ENCODE measurements at places on chromosomes 2 and 18.

DNA sequence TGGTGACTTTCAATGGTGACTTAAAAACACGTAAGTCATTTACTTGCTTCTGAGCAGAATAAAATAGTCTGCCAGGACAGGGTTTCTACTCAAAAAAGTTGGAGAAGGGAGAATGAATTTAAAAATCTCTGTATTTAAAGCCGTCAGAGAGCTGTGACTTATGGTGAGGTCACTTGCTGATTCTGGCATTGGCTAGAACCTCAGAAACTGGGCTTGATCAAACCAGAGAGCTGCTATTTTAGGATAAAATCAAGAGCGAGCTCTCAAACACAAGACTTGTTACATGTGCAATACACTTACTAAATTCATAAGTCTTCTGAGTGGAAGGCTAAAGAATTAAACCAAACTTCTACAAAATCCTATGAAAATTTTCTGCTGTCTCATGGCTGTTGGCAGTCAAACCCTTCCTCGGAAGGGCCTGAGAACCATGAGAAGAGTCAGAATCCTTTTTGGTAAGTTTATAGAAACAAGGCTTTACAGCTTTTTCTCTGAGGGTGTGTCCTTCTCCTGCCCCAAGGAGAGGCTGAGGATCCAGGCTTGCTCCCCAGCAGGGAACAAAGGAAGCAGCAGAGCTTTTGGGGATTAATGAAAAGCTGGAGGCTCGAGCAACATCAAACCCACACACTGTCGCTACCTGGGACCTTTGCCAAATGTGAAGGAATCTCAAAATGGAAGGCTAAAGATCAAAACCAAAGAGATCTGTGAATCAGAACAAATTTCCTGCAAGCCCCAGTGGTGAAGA lies 816.4 kb downstream of the SOCS6 start:
- DNase-seq: no peak

DNA sequence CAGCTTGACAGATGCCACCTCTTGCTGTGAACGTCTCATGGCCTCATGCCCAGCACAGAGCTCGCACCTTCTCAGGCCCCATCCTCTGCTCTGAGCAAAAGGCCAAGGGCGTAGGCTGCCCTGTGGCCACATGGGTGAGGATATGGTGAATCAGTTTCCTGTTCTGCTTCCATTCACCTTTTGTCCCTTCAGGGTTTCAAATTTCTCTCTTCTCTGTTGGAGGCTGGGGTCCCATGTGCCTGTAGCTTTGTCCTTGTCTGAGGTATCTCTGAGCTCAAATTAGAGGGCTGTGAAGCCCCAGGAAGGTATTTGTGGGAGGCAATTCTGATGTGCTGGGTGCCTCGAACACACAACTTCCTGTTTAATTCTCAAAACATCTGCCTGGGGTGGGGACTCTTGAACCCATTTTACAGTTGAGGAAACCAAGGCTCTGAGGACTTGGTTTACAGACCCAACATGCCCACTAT lies 29.0 kb downstream of the ZAP70 start:
- DNase-seq: no peak

- no peak for DNase-seq
These were observed 123.9 kb downstream of the ZFP36L2 start for GRCh38 chr2:43102366-43103092.

- no peak for DNase-seq
These were observed 67.5 kb upstream of the RGPD5 start for GRCh38 chr2:109726379-109727270.

DNA sequence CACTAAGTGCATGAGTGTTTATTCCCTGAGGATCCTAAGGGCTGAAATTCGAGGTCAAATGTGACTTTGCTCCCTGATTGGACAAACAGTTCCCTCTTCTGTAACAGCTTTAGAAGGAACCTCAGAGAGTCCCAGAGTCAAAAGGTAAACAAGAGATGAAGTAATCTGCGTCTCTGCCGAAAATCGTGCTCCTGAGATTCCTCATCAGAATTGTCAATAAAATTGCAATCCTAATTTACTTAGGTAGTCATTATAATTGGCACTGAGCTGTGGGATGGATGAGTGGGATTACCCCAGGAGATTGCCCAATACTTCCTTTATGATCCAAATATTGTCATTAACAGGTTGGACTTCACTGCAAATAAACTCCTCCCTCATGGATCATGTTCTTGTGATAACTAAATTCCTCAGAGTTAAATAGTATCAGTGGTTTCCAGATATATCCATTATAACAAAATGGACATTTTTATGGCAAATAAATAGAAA lies 907 bp upstream of the SUCLG1 start:
- no peak for DNase-seq

- no peak for DNase-seq
These were observed 30.4 kb downstream of the TMEM178A start for GRCh38 chr2:39696101-39696553.

DNA sequence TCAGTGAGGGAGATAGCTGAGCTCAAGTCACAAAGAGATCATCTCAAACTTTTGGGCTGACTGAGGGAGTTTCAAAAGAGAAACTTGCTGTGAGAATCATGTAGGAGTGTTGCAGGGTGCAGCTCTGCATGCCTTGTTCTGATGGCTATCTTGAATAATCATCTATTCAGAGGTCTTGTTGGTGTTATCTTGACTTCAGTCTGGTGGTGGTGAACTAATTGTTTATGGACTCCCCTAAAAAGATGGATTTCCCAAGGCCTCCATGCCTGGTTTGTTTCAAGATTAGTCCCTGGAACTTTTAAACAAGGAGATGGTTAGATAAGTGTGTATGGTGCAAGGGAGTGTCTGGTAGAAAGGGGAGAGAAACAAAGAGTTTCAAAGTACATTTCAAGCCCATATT lies 29.8 kb downstream of the SLC39A6 start:
- DNase-seq: no peak

GRCh38 chr2:35125871-35126270 lies 1229.7 kb upstream of the CRIM1 start:
- no peak for DNase-seq

DNA sequence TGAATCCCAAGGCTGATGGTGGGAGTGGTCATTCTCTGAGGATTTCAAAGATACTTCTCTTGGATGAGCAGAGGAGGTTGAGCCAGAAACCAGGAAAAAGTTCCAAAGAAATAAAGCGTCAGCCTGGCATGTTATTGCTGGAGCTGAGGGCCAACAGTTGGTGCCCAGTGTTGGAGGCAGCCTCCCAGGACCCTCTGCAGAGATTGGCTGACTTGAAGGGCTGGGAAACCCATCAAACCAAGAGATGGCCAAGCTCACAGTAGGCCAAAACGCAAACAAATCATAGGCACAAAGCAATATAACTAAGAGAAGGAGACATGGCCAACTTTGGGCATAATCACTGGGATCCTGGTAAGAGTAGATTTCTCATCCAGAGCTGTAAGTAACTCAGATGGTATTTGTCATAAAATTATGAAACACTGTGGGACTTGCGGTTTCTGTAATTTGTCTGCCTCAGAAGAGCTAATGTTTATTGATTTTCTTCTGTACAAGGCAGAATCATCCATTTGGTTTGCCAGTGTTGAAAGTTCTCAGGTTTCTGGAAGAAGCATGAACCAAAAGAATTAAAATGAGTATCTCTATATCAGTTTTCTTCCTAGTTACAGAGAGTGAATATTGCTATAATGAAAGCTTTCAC lies 108.3 kb downstream of the ATL2 start:
- no peak for DNase-seq

DNA sequence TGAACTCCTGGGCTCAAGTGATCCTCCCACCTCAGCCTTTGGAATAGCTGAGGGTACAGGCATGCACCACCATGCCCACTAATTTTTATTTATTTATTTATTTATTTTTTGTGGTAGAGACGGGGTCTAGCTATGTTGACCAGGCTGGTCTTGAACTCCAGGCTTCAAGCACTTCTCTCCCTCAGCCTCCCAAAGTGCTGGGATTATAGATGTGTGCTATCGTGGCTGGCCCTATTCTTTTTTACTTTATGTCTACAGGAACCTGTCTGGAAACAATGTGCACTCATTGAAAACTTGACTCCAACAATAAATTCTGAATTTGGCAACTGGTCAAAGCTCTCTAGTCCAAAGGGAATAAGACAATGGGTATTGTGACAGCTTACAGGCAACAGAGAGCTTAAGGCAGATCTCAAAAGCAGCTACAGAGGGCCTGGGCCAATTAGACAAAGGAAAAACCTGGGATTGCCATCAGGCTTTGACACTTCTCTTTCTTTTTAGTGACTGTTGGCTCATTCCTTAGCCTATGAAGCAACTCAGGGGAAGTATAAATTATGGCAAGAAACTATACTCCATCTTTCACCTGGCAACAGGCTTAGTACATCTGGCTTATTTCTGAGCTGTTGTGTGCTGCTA lies 55.1 kb upstream of the RAPGEF4 start:
- DNase-seq: no peak

DNA sequence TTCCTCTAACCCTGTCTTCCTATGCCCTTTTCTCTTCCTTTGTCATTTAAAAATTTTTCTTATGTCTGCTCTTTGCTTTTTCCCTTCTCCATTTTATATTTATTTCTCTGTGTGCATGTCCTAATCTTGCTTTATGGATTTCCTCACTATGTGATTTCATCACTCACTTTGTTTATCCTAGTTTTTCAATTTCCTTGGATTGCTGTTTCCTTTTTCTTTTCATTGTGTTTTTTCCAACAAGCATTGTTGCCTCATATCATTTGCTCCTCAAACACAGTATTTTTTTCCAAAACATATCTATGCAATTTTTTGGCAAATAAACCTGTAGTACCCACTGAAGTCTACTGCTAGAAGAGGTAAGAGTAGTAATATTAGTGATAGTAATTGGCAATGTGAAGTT lies 67.4 kb upstream of the PNPT1 start:
- no peak for DNase-seq

GRCh38 chr2:162091325-162092007 lies 17.5 kb upstream of the DPP4 start:
- DNase-seq: no peak

GRCh38 chr2:218999881-219000568 lies 6.8 kb upstream of the CRYBA2 start:
- DNase-seq: no peak

DNA sequence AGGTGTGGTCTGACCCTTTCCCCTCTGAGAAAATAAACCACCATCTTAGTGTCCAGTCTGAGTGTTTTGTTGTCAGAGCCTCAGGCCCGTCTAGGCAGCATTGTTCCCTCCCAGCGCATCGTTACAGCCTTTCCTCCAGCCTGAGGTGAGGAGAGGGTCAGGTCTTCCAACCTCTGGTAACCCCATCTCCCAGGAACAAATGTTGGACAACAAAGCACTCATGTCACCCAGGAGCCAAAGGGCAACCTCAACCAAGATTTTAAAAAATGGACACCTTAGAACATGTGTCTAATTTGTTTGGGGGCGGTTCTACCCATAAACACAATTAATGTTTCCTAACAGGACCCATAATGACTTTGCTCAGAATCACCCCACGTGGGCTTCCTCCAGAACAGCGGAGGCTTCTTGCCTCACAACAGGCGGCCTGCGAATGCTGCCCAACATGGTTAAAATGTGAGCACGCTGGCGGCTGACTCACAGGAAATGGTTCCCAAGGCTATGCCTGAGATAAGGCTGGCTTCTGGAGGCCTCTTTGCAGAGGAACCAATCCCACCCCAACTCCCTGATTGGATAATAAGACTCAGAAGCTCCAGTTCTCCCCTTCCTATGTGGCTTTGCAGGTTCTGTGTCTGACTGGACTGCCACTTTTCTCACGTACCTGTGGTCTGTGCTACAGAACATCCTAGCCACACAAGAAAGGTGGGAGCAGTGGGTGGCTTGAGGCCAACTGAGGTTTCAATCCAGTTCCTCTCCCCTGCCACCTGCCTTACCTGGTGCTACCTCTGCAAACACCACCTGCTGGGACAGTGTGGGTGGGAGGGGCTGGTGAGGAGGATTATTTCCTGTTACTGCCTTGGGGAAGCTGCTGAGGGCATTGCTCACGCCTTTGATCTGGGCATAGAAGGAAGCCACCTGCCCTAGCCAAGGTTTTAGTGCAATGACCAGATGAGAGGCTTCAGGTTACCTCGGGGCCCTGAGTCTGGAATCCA lies 108.8 kb downstream of the B3GNT2 start:
- DNase-seq: no peak

DNA sequence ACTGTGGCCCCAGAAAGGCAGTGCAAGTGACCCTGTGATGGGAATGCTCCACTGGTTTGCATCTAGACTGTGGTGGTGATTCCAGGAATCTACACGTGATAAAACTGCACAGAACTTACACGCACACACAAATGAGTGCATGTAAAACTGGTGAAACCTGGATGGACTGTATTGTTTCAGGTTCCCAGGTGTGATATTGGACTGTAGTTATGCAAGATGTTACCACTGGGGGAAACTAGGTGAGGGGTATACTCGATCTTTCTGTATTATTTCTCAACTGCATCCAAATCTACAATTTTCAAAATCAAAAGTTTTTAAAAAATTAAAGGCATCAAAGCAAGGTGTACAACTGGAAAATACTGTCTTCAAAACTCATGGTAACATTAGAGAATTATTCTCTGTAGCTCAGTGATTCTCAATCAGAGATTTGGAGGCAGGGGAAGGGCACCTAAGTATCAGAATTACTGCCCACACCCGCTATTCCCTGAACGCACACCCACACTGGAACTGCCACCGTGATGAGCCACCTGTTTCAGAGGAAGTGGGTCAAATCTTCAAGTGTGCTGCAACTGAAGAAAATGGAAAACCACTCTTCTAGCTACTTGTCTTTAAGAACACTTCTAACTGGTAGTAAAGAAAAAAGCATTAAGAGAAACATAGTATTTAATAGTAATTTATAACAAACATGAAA lies 26.7 kb downstream of the PTPN2 start:
- DNase-seq: no peak

GRCh38 chr2:21427606-21428005 lies 303.8 kb downstream of the TDRD15 start:
- no peak for DNase-seq

DNA sequence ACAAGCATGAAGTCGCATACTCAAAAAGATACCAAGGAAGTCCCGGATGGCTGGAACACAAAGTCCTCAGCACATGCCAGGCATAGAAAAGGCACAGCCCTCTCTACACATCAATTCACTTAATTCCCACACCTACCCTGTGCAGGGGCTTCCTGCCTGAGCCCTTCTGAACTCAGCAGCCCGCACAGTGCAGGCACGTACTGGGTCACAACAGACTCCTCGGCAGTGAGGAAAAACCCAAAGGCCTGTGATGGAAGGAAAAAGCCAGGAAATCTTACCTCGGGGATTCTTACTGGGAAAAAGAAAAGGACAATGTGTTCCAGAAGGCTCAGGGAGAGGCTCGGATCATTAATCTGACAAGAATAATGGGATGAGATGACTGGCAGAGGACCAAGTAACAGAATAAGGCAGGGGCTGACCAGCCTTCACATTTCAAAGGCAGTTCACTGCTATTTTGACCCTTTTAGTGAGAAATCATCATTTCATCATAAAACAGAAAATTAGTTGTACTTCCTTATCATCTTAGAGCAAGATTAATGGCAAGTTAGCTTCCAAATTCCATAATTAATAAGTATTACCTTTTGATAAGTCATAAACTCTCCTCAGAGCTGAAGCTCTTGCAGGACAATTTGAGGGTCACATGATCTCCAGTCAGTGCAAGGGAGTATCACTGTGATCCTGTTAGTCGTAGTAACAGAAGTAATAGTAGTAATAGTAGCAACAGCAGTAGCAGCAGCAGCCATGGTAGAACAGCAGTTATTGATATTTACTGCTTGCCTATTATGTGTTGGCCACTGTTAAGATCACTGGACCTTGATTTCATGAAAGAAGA lies 87.4 kb downstream of the STK39 start:
- DNase-seq: no peak

Measured in GM12864 (cell line).